ENCODE measurements at places on chromosomes 6 and 20.

DNA sequence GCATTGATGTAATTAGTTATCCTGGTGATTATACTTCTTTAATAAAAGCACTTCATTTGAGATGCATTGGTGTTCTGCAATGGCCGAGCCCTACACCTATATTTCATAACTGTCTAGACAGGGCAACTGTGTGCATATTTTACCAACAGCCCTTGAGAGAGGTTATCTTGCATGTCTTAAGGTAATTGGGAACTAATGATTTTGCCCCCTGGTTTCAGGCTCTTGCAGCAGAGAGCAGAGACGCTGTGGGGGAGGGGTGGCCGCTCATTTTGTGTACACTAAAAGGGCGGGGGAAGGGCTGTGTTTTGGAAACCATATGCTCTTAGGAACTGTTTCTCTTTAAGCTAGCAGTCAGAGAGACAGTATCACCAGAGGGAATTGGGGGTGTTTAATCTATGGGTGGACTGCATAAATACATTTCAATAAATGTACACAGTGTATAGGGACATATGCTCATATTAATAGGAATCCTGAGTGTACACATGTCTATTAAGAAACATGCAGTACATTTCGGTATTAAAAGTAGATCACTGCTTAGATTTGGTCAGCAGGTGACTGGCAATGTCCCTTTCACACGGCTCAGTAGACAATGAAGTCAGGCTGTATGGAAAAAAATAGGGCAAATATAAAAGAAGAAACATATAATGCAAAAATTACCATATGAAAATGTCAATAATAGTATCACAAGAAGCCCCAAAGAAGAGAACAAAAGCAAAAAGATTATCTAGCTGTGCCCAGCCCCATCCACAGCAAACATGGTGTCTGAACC, 402.9 kb upstream of the CITED2 start:
- no peak for DNase-seq

DNA sequence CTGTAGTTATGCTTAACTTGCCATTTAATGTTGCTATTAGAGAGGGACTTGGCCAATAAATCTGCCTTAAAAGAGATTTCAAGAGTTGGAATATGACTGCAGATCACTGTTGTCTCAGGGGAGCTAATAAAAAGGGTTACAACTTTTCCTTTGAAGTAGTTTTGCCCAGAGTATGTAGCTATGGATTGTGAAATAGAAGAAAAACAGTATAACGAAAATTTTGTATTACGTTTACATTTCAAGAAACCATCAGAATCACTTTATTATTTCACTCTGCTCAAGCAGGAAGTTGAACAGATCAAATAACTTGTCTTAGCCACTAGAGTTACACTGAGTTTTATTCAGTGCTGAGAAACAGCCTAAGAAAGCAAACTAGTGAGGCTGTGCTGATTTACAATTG, 3.0 kb upstream of the ZSCAN26 start:
- DNase-seq = no peak

- DNase-seq = no peak
Observed at GRCh38 chr6:37239526-37239925, 18.0 kb upstream of the TBC1D22B start.

GRCh38 chr6:119314885-119315272, 34.7 kb downstream of the MAN1A1 start:
- no peak for DNase-seq

- DNase-seq = no peak
Observed at GRCh38 chr20:36177716-36178115, 23.2 kb downstream of the EPB41L1 start.

- no peak for DNase-seq
Observed at GRCh38 chr6:72950114-72950860, 275.0 kb downstream of the KHDC1L start.

- DNase-seq = no peak
Observed at GRCh38 chr6:11179088-11179418, 53.4 kb downstream of the NEDD9 start.

GRCh38 chr20:33516882-33517281, 27.0 kb downstream of the CBFA2T2 start:
- DNase-seq = no peak

GRCh38 chr6:54621285-54621684, 225.3 kb upstream of the FAM83B start:
- no peak for DNase-seq

DNA sequence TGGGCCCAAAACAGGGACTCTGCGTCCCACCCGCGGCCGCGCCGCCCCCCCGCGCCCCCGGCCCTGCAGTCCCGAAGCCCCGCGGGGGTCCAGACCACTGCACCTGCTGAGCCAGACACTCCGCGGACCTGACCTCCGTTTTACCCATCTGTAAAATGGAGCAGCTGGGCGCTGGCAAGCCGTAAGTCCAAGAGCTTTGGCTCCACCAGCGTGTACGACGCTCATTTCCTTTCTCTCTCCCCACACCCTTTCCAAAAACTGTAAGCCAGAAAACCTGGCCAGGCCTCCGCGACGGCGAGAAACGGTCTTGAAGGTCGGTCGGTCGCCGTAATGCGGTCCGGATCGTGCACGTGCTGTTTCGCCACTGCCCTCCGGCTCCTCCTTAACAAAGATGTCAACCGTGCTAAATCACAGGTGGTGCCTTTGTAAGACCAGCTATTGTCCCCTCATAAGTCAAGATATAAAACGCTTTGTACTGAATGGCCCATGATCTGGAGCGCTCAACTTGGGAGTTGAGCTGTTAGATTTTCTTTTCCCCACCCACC, 7.8 kb upstream of the NR2E1 start:
- no peak for DNase-seq

GRCh38 chr6:157291356-157291755, 32.0 kb downstream of the TMEM242 start:
- no peak for DNase-seq

DNA sequence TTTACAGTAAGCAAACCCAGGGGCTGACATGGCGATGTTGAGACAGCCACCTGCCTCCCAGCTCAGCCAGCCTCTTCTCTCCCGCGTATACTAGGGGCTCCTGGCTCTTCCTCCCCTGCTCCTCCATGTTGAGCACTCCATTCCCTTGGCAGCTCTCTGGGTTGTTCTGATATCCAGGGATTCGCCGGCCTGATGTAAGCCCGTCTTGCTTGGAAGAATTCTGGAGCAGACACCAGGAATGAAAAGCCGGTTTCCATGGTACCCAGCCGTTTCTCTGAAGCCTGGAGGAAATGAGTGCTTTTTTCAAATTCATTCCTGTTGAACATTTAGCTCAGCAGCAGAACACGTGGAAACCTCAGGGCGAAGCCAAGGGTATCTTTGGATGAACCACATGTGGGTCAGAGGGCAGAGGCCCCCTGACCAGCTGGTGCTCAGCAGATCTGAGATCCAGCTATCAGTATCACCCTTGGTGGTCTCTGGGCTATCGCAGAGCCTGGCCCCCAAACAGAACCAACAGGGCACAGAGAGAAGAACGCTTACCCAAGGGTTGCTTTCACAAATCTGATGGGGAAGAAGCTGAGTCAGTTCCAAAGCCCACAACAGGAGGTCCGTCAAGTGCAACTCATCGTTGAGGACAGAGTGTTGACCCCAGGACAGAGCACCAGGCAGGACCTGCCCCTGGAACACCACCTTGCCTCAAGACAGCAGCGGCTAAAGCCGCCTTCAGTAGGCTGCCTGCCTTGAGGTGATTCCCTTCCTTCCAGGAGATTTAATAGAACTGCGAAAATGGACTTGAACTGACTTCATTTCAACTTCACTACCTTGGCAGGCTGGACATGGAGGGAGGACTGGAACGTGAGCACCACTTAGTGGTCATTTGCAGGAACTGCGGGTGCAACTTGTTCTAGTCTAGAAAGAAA, 96.1 kb upstream of the RIN2 start:
- DNase-seq = no peak

DNA sequence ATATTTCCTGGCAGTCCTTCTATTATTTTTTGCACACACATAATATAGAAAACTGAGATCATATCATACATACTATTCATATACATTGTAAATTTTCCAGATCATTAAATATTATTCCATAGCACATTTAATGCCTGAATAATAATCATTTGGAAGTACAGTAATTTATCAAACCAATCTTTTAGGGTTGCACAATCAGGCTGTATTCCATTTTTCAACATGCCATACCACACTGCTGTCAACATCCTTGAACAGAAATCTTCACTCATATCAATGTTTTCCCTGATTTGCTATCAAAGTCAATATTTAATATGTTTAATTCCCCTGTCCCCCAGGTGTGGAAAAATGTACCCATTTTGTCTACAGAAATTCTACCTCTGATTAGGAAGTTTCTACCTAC, 122.7 kb upstream of the ADGRF1 start:
- DNase-seq = no peak

GRCh38 chr6:34566830-34567546, 10.9 kb upstream of the SPDEF start:
- no peak for DNase-seq

GRCh38 chr6:34512738-34513115, 43.4 kb downstream of the SPDEF start:
- DNase-seq = no peak

- no peak for DNase-seq
Observed at GRCh38 chr6:121302882-121303281, 31.4 kb downstream of the TBC1D32 start.

- no peak for DNase-seq
Observed at GRCh38 chr6:163780994-163781393, 366.5 kb downstream of the QKI start.

GRCh38 chr20:59825944-59826759, 107.3 kb downstream of the SYCP2 start:
- no peak for DNase-seq

- DNase-seq = no peak
Observed at GRCh38 chr20:13344671-13345070, 123.6 kb downstream of the ISM1 start.

- DNase-seq = no peak
Observed at GRCh38 chr6:98839781-98840361, 5.5 kb downstream of the POU3F2 start.

- no peak for DNase-seq
Observed at GRCh38 chr6:125795301-125795700, 4.5 kb downstream of the NCOA7 start.

DNA sequence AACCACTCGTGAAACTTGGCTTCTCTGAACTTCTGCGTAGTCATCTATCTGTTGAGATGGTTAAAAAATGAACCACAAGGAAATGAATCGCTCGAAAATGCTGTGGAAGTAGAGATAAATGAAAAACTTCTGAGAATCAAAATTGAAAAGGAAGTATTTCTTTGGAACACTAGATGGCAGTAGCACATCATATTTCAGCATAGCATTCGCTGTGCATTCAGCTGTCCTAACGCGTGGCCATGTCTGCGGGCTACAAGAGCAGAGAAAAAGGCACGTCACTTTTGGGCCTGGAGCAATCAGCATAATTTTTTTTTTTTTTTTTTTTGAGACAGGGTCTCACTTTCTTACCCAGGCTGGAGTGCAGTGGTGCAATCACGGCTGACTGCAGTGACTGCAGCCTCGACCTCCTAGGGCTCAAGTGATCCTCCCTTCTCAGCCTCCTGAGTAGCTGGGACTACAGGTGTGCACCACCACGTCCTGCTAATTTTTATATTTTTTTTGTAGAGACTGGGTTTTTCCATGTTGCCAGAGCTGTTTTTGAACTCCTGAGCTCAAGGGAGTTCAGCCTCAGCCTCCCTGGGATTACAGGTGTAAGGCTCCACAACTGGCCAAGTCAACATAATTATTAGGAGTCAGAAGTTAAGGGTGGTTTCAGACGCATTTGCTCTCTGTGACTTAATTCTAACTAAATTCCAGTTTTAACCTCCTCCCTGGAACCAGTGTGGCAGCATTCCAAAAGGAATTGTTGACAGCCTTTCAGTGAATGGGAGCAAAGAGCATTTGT, 8.8 kb upstream of the PERP start:
- no peak for DNase-seq

DNA sequence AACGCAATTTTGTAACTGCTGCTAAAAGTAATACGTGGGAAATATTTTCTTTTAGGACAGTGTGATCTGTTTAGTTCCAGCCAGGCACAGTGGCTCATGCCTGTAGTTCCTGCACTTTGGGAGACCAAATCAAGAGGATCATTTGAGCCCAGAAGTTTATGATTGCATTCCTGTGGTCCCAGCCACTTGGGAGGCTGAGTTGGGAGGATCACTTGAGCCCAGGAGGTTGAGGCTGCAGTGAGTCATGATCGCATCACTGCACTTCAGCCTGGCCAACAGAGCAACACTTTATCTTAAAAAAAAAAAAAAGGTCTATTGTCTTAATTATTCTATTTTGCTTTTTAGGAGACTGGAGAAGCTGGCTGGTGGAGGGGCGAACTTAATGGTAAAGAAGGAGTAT, 101.5 kb downstream of the CD2AP start:
- no peak for DNase-seq

DNA sequence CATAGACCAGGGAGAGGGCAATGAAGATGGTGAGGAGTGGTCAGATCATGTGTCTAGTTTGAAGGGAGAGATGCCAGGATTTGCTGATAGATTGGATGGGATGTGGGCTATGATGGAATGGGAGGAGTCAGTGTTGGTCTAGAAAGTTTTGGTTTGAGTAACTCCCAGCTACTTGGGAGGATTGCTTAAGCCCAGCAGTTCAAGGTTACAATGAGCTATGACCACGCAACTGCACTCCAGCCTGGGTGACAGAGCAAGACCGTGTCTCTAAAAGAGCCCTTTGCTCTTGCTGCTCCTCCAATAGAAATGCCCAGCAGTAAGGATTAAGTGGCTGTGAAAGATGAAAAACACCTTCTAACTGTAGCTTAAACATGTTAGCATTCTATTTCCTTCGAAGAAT, 18.2 kb upstream of the LAMP5 start:
- no peak for DNase-seq

DNA sequence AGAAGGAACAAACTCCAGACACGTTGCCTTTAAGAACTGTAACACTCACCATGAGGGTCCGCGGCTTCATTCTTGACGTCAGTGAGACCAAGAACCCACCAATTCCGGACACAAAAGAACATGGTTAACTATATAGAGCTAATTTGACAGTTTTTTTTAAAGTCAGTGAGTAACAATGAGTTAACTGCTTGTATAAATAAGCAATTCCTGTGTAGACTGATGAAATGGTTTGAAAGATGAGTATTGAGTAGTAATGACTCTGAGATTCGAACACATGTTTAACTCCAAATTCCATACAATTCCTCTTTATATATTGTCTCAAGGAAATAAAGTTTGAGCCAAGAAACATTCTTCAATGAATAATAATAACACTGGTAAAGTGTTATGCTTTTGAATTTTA, 478.0 kb downstream of the MMUT start:
- no peak for DNase-seq

GRCh38 chr6:16199804-16200203, 38.6 kb upstream of the GMPR start:
- no peak for DNase-seq

DNA sequence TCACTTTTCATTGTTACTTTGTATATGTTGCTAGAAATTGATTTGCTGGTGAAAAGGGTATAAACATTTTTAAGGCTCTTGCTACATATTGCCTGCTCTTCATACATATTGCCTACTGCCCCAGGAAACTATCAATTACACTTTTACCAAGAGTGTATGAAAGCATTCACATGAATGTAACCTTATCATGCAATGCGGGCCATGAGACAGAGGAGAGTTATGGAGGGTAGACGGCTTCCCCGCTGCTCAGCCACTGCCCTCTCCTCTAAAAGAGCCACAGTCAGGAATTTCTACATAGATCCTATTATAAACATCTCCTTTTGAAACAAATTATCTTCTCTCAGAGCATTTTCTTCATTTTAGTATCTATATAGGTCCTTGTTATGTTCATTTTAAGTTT, 264.4 kb downstream of the ESR1 start:
- DNase-seq = no peak

GRCh38 chr6:145904391-145904790, 59.8 kb downstream of the SHPRH start:
- DNase-seq = no peak

Data from stimulated activated CD4-positive, alpha-beta T cell treated with anti-CD3 and anti-CD28 coated beads, Interleukin-15, amount 100 ng/mL, for 1 hour (primary cell).